ENCODE measurements at places on chromosomes 5 and 9.

GRCh38 chr5:138240650-138241385 is 27.7 kb upstream of the CDC23 start:
- no peak for DNase-seq

- DNase-seq = peak; percentile 8
Measured at GRCh38 chr5:140166911-140167310, 8.1 kb upstream of the CYSTM1 start.

DNA sequence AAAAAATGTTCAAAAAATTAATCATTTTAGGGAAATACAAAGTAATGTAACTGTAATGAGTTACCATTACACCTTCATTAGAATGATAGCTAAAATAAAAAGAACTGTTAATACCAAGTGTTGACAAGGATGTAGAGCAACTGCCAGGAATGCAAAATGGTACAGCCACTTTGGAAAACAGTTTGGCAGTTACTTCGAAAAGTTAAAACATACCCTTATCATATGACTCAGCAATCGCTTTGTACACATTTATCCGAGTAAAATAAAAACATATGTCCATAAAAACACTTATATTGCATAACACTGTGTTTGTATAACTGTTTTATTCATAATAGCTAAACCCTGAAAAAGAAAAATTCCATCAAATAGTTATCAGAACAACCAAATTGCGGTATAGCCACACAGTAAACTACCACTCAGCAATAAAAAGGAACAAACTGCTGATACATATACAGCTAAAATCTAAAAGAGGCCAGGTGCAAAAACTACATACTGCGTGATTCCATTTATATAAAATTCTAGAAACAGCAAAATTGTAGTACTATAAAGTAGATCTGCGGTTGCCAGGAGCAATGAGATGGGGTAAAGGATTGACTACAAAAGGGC is 61.7 kb downstream of the RFX3 start:
- no peak for DNase-seq

DNA sequence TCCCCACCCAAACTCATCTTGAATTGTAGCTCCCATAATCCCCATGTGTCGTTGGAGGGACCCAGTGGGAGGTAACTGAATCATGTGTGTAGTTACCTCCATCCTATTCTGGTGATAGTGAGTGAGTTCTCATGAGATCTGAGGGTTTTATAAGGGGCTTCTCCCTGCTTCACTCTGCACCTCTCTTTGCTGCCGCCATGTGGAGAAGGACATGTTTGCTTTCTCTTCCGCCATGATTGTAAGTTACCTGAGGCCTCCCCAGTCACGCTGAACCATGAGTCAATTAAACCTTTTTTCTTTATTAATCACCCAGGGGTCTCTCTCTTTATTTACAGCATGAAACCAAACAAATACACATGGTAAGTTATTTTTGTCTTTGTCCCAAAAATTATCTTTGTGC is 726.1 kb downstream of the CDH18 start:
- no peak for DNase-seq

GRCh38 chr5:143782588-143783386 is 29.2 kb upstream of the HMHB1 start:
- no peak for DNase-seq

GRCh38 chr5:125290935-125291334 is 544.5 kb upstream of the ZNF608 start:
- DNase-seq = no peak

GRCh38 chr5:149387081-149387631 is 8.1 kb upstream of the IL17B start:
- no peak for DNase-seq

- DNase-seq = peak; percentile 16
Measured at GRCh38 chr9:18385696-18386490, 88.1 kb upstream of the ADAMTSL1 start.

GRCh38 chr9:79858508-79858907 is 286.7 kb downstream of the TLE4 start:
- peak; percentile 9 for DNase-seq

DNA sequence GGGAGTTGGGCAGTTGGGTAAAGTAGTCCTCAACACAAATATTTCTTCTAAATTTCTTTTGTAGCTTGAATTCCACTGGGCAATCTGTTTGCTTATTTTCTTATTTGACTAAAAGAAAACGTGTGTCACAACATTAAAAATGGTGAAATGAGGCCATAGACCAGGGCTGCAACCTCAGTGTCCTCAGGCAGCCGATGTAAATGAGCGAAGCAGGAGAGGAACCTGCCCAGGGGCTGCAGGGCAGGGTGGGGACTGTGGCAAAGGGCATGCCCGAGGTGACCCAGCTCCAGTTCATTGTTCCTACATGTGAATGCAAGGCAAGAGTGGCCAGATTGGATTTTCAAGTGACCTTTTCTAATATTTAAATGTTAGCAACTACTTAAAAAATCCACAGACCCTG is 74.7 kb downstream of the TENT4A start:
- no peak for DNase-seq

GRCh38 chr9:132748450-132748849 is 78.2 kb downstream of the GTF3C4 start:
- no peak for DNase-seq

- DNase-seq = no peak
Measured at GRCh38 chr9:95461448-95462248, 55.1 kb downstream of the PTCH1 start.

GRCh38 chr5:59583151-59583809 is 310.2 kb downstream of the PDE4D start:
- DNase-seq = no peak

DNA sequence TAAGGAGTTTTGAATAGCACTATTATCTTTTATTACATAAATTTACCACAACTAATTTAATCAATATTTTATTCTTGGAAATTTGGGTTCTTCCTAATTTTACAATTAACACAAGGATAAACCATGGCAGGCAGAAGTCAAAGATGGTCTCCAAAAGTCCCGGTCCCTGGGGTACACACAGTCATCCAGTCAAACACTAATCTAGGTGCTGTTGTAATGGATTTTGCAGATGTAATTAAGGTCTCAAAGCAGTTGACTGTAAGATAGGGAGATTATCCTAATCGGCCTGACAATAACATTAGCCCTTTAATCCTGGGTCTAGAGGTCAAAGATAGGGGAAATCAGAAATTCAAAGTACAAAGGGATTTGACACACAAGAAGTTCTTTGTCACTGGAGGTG is 57.5 kb upstream of the HTR1A start:
- DNase-seq = no peak

- DNase-seq = no peak
Measured at GRCh38 chr5:4387290-4387689, 752.8 kb upstream of the ADAMTS16 start.

GRCh38 chr5:128572051-128572929 is 34.2 kb upstream of the FBN2 start:
- DNase-seq = no peak

GRCh38 chr9:89920131-89920530 is 315.3 kb downstream of the GADD45G start:
- no peak for DNase-seq

DNA sequence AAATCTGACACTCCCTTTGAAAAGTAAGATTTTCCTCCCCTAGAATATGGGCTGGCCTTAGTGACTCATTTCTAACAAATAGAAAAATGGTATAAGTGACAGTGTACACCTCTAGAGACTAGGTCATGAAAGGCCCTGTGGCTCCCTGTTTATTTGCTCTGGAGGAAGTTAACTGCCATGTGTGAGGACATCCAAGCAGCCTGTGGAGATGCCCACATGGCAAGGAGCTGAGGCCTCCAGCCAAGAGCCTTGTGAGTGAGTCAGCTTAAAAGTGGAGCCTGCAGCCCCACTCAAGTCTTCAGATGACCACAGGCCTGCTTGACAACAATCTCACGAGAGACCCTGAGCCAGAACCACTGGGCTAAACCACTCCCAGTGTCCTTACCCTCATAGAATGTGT is 128.1 kb upstream of the LHFPL2 start:
- no peak for DNase-seq

- no peak for DNase-seq
Measured at GRCh38 chr9:133140606-133141005, 19.6 kb upstream of the RALGDS start.

GRCh38 chr9:32293091-32293490 is 91.4 kb upstream of the ACO1 start:
- no peak for DNase-seq

GRCh38 chr5:12013351-12013750 is 109.1 kb upstream of the CTNND2 start:
- DNase-seq = no peak

DNA sequence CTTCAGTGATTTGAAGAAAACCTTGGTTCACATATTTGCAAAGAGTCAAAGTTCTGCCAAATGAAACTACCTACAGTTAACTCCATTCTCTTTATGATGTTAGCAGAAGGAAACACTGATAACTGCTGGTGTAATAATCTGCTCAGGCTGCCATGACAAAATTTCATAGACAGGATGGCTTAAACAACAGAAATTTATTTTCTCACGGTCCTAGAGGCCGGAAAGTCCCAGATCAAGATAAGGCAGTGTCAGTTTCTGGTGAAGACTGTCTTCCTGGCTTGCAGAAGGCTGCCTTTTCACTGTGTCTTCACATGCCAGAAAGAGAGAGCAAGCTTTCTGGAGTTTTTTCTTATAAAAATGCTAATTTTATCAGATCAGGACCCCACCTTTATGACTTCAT is 102.4 kb upstream of the PARP8 start:
- no peak for DNase-seq

DNA sequence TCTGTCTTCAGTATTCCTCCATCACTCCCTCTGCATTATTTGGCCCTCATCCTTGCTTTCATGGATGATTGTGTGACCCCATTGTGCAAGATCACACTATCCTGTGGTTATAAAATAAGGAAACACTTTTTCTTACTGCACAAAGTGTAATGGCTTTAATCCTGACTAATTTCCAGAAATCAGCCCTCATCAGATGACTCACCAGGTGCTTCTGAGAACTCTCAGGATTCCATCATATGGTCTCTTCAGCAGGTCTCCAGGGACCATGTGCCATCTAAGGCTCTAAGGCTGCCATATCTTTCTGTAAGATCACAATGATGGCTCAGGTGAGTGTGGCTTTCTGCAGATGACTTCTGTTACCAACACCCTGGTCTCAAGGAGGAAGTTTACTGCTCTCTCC is 27.3 kb upstream of the FER start:
- no peak for DNase-seq

- no peak for DNase-seq
Measured at GRCh38 chr5:111739416-111739815, 17.6 kb downstream of the NREP start.

Measured in hippocampal formation (tissue), 2 donors.